ENCODE measurements at places on chromosomes 3 and 15.
A peak's percentile ranks its signal among the peaks of the same experiment; 100 is the strongest.

DNA sequence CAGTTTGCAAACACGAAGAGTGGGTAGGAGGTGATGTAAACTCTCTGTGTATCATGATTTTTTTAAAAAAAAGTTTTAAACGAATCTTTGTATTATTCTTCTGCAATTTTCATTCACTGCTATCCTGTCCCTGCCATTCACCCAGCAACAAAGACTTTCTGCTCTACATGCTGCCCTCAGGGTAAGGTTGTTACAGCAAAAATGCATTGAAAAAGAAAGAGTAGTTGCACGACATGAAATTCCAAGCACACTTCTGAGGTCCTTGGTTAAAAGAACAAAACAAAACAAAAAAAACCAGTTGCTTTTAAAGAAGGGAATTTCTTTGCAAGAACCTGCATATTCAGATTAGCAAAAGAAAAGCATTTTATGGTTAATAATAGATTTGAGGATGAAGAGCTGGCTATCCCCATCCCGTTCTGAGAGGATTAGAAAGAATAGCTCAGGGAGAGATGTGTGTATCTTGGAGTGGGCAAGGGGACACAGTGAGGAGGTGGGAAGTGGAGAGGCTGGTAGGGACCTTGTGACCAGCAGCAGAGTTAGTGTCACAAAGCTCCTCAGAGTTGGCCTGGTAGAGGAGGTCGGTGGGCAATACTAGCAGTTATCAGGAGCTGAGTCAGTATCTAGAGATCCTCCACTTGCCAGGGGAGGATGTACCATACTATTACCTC is 290.8 kb downstream of the NEK10 start:
- no peak for DNase-seq

DNA sequence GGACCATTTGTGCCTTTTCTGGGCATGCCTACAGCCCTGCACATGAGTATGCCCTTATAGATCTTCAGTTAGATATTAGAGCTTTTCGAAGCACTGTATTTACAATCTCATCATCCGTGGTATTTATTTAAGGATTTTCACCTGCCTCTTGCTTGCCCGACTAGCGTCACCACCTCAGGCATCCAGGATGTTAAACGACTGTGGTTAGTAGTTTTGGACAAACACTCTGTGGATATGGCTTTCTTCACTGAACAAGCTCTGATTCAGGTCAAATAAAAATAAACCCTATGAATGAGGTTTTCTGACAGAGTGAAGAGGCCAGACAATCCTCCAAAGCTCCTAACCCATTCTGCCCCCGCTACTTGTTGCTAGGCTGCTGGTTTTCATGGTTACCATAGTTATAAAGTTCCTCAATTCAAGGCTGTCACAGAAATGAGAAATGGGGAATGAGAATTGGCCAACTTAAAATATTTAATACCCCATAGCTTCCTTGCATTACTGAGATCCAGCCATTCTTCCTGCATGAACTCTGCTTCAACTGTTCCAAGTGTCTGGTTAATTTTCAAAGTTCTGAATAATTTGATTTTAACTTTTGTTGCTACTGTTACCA is 440.1 kb downstream of the GABRG3 start:
- no peak for DNase-seq

GRCh38 chr3:4350789-4351163 is 47.6 kb downstream of the SETMAR start:
- DNase-seq: peak; percentile 66

DNA sequence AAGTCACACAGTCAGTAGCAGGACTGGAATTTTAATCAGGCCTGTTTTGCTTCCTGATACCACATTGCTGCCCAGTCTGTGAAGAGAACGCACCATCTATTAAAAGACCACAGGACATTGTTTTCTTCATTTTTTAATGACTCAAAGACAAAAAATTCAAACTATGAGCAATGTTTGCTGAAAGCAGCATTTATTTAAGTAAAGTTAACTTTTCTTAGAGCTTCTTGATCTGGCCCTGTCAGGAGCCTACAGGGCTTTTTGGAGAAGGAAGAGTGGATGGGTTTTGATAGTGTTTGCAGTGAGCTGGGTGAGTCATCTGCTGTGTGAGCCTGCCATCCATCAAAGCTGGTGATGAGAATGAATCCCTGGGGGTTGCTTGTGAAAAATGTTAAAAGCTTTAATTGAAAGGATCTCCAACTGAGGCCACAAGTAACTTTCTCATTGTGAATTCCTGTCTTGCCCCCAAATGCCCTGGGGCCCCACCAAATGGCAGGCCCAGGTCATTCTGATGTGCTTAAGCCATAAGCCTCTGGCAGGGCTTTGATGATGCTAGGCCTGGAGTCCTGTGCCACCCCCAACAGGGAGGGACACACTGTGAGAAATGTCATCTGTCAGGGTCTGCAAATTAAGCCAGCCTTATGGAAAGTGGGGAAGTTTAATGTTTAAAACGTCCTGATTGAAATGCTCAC is 136.2 kb upstream of the PFN2 start:
- no peak for DNase-seq

DNA sequence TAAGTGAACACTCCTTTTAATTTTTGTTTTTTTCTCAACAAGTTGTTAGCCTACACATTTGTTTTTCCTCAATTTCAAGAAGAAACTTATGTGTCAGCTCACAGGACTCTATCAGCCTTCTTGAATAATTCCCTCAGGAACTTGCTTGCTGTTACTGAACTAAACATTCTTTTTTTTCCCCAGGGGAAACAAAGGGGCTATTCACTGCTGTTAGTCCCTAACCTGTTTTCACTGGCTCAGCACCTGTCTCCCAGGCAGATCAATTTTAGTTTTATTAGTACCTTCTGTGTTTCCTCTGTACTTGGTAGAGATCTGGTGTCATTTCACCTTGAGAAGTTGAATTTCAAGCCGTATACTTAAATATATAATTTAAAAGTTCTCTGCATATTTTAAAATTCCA is 644.6 kb downstream of the CADM2 start:
- DNase-seq: no peak

- DNase-seq: no peak
Observed at GRCh38 chr3:111635403-111635802, 40.3 kb upstream of the ZBED2 start.

DNA sequence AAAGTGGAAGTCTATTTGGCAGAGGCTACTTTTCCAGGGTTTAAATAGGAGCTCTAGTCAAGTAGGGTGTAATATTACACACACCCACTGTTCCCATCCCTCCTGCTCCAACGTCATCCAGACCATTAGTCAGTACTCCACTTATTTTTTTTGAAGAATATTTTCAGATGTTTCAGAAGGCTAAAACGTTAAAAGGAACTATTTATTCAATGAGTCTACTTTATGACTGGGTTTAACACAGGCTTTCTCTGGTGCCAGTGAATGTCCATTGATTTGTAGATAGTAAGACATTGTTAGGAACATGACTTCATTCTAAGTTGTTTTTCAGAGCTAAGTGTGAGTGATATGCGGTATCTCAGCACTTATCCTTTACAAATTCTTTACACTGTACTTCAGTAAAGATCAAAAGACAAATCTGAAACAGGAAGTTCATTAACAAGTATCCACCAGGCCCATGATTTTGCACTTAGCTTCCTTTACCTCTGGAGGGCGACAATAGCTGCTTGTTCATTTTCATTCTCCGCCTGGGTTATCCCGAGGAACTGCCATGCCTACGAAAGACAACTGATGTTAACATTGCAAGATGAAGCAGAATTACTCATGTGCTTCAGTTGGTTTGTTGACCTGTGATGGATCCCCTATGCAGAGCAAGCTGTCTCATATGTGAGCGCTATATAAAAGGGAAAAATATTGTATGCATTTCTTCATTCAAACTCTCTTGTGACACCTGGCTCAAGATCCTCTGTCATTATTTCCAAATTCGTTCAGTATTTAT is 158.7 kb downstream of the USP13 start:
- DNase-seq: peak; percentile 57

- no peak for DNase-seq
Observed at GRCh38 chr15:78449220-78449999, 11.4 kb downstream of the IREB2 start.

GRCh38 chr3:177201700-177202397 is 4.6 kb upstream of the TBL1XR1 start:
- peak; percentile 81 for DNase-seq
